Myocyte (in vitro differentiated cells): ENCODE measurements at places on chromosomes 4 and X.

GRCh38 chr4:20326460-20326859 lies 74.8 kb downstream of the SLIT2 start:
- no peak for DNase-seq

- no peak for DNase-seq
These were observed 27.6 kb downstream of the NAF1 start for GRCh38 chr4:163139048-163139447.

- DNase-seq: no peak
These were observed 27.1 kb downstream of the RAPGEF2 start for GRCh38 chr4:159129814-159130550.

DNA sequence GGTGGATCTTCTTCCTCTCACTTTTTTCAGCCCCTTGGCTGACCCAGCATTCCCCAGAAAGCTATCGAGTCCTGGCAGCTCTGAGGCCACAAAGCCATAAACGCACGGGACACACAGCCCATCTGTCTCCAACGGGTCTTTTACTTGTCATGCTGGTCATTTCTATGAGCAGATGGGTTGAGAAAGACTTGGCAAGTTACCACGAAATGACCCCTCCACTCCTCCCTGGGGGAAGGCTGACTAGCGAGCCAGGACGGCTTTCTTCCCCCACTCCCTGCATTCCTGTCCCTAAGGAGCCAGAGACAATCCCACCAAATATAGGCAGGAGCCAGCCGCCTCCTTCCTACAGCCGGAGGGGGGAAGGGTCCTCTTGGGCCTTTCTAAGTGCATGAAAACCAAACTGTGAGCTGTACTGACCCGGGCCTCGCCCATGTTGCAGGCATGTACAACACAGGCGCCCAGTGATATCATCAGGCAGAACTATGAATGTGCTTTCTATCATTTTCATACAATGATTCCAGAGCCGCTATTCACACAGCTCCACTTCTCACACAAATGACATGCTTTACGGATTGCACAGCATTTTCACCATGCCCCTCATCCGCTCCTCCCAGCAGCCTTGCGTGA lies 28.6 kb downstream of the AFAP1 start:
- DNase-seq: peak; percentile 95
